ENCODE measurements at places on chromosomes 1 and 21.

DNA sequence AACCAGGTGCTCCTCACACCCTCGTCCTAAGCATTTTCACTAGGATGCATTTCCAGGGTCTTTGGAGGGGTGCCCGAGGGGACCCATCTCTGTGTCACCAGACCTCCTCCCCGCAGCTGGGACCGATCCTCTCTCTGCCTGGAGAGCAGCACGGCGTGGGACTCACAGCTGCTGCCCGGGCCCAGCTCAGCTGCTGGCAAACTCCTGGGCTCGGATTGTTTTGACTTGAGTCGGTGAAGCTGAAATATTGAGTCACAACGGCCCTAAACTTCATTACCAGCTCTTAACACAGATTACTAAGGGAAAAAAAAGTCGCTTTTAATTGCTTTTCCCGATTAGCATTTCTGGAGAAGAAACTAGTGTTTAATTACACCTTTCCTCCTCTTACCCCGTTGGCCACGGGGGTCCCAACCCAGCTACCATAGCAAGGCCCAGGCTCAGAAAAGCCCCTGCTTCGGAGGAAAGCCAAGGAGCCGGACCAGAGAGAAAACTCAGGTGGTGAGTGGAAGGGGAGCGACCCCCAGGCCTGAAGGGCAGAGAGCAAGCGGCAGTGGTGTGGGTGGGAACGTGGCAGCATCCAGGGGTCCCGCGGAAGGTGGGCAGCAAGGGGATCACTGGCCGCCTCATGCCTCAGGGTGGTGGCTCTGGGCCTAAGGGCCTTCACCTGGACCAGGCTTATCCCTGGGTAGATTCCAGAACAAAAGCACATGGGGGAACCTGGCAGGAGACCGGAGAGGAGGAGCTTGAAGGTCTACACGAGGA is 41.7 kb downstream of the CASZ1 start:
- DNase-seq = no peak

DNA sequence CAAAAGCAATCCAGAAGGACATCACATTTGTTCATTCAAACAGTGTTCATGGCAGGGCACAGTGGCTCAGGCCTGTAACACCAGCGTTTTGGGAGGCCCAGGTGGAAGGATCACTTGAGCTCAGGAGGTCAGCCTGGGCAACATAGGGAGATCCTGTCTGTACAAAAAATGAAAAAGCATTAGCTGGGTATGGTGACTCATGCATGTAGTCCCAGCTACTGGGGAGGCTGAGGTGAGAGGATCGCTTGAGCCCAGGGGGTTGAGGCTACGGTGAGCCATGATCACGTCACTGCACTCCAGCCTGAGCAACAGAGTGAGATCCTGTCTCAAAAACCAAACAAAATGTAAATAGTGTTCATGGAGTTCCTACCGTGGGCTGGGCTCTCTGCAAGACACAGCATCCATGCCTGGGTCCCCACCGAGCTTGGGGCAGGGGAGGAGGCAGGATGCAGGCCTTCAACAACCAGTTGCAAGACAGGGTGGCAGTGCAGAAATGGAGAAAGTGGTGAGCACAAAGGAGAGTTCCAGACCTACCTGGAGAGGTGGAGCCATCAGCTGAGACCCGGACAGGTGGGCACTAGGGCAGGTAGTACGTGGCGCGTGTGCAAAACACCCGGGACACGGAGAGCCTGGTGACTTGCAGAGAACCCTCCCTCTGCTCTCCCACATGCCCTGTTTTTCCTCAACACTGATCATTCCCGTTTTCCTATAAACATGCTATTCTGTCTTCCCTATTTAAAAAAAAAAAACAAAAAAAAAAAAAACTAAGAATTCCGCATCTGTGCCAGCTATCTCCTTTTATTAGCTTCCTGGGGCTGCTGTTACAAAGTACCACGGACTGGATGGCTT is 138.9 kb downstream of the TOMM20 start:
- DNase-seq = no peak

DNA sequence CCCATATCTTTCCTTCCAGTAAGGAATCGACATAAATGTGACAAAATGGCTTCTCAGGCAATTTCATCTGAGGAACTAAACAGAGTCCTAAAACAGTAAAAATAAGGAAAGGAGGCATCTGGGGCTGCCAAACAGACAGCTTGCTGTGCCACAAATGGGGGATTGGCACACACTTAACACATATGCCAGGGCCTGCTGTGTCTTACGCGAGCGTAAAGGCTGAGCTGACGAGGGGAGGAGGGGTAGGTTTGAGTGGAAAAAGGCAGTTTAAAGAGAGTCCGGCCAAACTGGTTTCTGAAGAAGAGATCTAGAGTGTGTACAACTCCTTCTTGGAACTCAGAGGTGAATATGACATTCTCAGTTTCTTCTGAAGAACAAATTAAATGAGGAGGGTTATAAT is 244.1 kb upstream of the MAP1LC3C start:
- DNase-seq = no peak

GRCh38 chr1:240116831-240117769 is 25.4 kb downstream of the FMN2 start:
- no peak for DNase-seq

GRCh38 chr1:165520646-165521045 is 23.2 kb upstream of the LRRC52 start:
- no peak for DNase-seq
